ENCODE measurements at places on chromosomes 2 and 18.

DNA sequence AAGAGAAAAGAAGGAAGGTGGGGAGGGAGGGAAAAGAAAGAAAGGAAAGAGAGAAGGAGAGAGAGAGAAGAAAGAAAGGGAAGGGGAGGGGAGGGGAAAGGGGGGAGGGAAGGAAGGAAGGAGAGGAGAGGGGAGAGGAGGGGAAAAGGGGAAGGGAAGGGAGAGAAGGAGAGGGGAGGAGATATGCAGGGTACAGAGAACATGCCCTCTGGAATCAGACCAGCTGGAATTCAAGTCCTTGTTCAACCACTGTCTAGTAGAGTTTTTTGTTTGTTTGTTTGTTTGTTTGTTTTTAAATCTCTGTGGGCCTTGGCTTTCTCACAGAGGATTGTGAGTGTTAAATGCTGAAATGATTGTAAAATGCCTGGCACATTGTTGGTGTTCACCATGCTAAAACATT is 77.7 kb upstream of the FOSL2 start:
- no peak for DNase-seq

DNA sequence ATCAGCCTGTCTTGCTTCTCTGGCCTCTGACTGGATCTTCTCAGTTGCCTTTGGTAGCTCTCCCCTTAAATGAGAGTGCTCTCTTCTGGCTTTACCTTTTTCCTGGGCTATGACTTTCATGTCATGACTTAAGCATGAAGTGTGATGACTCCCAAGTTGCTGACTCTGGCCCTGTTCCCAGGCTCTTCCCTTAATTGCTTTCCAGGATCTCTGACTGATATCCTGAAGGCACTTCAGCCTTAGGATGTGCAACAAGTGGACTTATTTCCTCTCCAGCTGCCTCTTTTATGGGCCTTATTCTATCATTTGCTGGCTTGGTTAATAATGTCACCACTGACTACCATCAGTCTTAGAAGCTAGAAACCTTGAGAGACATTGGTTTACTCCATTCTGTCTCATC is 17.4 kb downstream of the SEMA4F start:
- DNase-seq, result no peak

- no peak for DNase-seq
Measured at GRCh38 chr2:120133572-120134244, 89.5 kb downstream of the TMEM185B start.

- DNase-seq, result no peak
Measured at GRCh38 chr2:99858951-99859596, 283.3 kb downstream of the AFF3 start.

DNA sequence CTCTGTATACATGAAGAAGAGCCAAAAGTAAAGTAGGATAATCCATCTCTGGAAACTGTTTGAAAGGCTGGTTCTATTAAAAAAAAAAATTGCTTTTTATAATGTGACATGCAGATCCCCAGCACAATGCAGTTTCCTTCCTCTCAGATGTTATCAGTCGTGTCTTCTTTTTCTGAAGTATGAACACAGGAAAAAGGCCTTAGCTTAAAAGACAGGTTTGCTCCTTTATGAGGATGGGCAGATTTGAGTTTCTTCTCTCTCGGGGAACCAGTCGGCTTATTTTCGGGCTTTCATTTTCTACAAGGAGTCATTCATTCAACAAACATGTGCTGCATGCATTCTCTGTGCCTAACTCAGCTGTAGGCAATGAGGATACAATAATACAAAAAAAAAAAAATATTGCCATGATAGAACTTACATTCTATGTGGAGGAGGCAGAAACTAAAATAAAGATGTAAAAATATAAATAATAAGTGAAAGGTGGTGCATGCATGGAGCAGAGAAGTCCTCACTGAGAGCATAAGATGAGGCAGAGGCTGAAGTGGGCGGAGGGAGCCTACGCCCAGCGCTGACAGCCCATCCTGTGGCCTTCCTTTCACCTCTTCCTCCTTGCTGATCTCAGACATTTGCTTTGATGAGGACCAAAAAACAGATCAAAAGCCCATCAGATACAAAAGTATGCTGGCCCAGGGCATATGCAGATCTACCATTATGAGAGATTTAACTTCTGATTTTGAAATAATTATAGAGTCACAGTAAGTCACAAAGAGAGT is at the start of gene CD226:
CD226 (minus strand) TSS at position 513 of the 773 bp plus-strand sequence; CDS start at position 46, 467 bp downstream.
- DNase-seq, result no peak

- peak; percentile 34 for DNase-seq
Measured at GRCh38 chr2:27322301-27322765, 564 bp downstream of the MPV17 start.

- DNase-seq, result no peak
Measured at GRCh38 chr2:235445116-235445515, 48.7 kb upstream of the AGAP1 start.

GRCh38 chr18:58298251-58299134 is 254.5 kb downstream of the NEDD4L start:
- DNase-seq, result no peak

DNA sequence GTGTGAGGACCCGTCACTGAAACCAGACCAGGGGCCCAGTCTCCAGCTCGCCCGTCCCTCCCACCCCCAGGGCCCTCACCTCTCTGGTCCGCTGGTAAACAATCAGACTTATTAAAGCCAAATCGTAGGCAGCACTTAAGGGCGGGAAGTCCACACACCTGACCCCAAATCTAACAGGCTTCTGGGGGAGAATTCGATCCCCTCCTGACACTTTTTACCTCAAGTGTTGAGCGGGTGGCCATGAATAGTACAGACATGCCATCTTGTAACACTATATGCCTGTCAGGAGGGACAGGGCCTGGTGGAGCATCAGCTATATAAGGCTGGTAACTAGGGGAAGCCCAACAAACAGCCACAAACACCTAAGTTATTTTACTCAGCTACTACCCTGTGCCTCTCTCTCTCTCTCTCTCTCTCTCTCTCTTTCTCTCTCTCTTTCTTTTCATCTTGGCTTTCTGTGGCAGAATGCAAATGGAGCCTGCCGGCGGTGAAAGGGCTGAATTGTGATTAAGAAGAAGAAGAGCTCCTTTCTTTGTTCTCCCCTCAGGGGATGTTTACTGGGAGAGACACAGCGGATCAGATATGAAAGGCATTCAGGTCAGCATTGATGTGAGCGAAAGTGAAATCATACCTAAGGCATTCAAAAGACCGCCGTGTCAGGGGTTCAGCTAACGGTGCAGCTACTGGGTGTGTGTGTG is 9.5 kb downstream of the ZEB2 start:
- DNase-seq, result peak; percentile 81

DNA sequence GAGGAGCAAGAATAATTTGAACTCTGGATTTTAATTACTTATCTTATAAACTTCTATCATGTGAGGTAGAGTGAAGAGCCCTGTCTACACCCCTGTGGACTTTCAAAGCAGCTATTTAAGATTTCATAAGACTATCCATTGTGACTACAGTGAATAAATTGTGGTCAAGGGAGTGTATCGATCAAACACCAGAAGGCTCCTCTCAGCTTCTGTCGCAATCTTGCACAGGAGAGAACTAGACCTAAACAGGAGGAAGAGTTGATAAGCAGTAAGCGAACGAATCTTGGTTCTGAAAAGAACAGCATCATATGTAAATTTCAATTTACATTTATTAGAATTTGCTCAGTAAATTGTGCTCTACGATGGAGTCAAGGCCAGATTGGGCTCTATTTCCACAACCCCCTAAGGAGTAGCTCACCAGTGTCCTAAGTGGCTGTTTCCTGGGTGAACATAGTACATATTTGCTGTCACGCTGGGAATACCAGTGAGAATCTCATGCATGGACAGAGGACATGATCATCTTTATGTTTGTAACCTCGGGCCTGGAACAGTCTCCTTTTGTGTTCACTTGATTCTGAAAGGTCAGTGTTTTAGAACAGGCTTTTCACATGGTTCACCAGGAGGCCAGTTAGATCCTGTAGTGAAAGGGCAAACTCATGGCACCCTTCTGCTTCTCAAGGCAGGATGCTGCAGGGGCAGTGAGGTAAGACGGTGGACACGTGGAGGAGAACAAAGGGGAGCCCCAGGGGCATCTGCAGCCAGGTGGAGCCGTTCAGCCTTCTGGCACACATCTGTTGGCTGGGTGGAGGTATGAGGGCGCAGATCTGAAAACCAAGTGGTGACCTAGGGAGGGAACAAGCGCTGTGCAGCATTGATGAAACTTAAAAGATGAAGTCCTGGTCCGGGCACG is 33.3 kb downstream of the NPAS2 start:
- no peak for DNase-seq

- no peak for DNase-seq
Measured at GRCh38 chr2:218873359-218874194, 7.1 kb upstream of the WNT10A start.

- no peak for DNase-seq
Measured at GRCh38 chr2:30354150-30354549, 92.9 kb upstream of the LCLAT1 start.

GRCh38 chr2:151258121-151258520 is 3.5 kb downstream of the RBM43 start:
- no peak for DNase-seq

- no peak for DNase-seq
Measured at GRCh38 chr2:196758474-196759377, 40.8 kb downstream of the GTF3C3 start.

DNA sequence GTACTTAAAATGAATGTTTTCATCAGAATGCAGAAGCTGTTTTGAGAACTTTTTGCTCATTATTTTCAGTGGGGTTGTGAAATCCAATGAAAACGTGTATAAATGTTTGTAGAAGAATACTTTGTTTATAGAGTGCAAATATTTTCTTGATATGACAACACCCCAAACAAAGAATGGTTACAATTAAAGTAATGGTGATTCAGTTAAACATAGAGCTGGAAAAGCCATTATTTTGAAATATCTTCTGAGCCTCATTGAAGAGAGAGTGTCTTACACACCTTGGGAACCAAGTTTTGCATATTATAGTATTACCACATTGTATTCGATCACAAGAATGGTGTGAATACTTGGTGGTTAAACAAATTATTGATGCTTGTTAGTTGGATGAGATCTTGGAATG is 48.7 kb downstream of the SPTBN1 start:
- DNase-seq, result no peak

GRCh38 chr2:237118025-237118424 is 32.3 kb downstream of the COPS8 start:
- DNase-seq, result no peak

GRCh38 chr2:41937921-41938708 is 109.7 kb upstream of the PKDCC start:
- no peak for DNase-seq

DNA sequence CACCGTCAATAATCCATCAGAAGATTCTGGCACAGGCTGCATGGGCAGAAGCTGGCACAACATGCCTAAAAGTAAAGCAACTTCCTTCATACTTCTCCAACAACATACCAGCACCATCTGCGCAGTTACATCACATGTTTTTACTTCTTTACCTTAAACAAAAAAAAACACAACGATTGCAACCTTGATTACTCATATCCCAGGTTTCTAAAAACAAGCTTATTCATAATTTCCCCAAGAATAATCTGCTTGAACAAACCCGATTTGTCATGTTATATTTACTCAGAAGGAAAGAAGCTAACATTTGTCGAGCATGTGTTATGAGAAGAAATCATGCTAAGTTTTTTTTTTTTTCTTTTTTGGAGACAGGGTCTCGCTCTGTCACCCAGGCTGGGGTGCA is 54.7 kb downstream of the THADA start:
- DNase-seq, result no peak

DNA sequence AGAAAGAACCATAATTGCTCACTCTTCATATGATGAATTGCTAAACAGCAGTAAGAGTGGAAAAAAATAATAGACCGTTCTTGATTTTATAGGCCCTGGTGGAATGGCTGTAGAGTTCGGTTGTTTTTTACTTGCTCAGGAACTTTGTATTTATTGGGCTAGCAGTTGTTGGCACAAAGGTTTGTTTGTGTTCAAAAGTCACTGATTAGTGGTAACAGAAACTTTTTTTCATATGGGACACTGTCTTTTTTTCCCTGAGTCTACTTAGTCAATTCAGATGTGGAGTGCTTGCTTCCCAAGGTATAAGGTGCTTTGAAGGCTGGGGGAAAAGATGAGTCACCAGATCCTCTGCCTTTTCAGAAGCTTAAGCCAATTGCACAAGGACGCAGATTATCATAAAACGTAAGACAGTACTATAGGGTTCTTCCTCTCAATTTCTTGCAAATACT is 25.8 kb downstream of the PHLPP1 start:
- DNase-seq, result no peak

- no peak for DNase-seq
Measured at GRCh38 chr18:34594266-34594665, 115.8 kb upstream of the DTNA start.

- DNase-seq, result no peak
Measured at GRCh38 chr2:46873604-46874068, 42.0 kb downstream of the MCFD2 start.

DNA sequence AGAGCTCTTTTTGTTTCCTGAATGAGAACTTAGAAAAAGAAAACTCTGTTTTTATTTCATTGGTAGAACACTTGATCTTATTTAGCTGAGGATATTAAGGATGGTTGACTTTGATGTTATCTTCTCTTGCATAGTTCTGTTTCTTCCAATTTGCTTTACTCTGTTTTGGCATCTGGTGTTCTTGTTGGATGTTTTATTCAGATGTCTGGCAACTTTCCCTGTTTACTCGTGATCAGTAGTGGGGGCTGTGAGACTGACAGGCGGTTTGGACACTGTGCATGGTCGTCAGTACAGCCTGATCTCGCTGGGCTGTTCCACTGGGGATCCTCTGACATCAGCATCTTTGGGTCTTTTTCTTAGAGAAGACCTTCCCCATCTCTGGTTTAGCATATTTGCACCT is 100.1 kb downstream of the TSN start:
- DNase-seq, result no peak

DNA sequence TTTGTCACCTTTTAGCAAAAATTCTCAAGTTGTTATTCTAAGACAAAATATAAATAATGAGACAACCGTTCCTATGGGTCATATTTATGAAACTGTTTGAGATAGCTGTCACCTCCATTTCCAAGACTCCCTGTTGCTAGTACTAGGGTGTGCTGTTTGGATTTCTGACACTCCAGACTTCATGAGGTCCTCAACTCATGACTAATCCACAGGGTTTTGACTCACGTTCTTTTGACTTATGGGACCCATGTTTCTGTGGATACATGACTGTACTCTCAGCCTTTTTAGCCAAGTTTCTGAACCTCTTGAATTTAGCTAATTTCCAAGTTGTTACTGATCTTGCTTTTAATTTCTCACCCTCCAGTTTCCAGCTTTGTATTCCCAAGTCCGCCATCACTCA is 178.7 kb upstream of the FAM98A start:
- DNase-seq, result no peak
